GM18507 (cell line): ENCODE measurements at places on chromosomes 7 and 10.

GRCh38 chr7:133051066-133051465, 30.8 kb downstream of the CHCHD3 start:
- no peak for DNase-seq

DNA sequence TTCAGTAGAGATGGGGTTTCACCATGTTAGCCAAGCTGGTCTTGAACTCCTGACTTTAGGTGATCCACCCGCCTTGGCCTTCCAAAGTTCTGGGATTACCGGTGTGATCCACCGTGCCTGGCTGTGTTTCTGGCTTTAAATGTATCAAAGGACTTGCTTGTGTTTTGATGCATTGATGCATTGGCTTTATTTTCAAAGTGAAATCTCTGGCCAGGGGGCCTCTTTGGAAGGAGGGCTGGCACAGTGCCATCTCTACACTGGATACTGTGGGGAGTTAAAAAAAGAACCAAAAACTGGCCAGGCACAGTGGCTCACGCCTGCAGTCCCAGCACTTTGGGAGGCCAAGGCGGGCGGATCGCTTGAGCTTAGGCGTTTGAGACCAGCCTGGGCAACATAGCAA, 16.0 kb downstream of the MNX1 start:
- DNase-seq: no peak

DNA sequence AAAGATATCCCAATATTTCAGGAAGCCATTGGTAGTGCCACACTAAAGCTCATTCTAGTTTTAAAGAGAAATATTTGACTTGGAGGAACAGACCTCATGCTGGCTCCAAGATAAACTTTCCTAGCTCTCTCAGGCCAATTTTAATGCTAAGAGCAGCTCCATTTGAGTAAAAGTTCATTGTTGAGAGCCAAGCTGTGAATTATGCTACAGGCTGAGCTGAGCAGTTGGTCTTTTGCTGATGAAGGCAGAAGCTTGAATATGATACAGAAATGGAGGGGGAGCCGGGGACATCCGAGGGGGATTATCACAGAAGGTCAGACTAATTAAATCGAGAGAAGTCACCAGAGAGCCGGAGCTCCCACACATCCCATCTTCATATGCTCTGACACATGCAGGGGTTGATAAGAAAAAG, 175.7 kb upstream of the AUTS2 start:
- no peak for DNase-seq

GRCh38 chr7:693280-693679, 33.2 kb upstream of the DNAAF5 start:
- DNase-seq: no peak

GRCh38 chr7:130838738-130839137, 104.7 kb upstream of the KLF14 start:
- peak; percentile 7 for DNase-seq

- DNase-seq: no peak
These were observed 373.9 kb downstream of the SFMBT2 start for GRCh38 chr10:7036951-7037350.
